Spinal cord (tissue), 10 donors: ENCODE measurements at places on chromosomes 2 and 18. TPM values are rescaled to one million over a fixed set of nuclear protein-coding genes. Genes with fewer than 3 reads are reported as not detected.
A peak's percentile ranks its signal among the peaks of the same experiment; 100 is the strongest.

Gene CHMP1B
- polyA plus RNA-seq, result 29.8 TPM

Gene ALPG
- polyA plus RNA-seq, result 0.13 TPM

Gene ABCB11
- 0.19 TPM for polyA plus RNA-seq

Gene KLHL41
- polyA plus RNA-seq, result 2.5 TPM

Gene DNAJC5G
- polyA plus RNA-seq, result 0.48 TPM

Gene LPIN2
- polyA plus RNA-seq, result 52.5 TPM

Gene TUBA4B
- 0.39 TPM for polyA plus RNA-seq

Gene LDLRAD4
- 26.7 TPM for polyA plus RNA-seq

Gene GULP1
- polyA plus RNA-seq, result 34.4 TPM

DNA sequence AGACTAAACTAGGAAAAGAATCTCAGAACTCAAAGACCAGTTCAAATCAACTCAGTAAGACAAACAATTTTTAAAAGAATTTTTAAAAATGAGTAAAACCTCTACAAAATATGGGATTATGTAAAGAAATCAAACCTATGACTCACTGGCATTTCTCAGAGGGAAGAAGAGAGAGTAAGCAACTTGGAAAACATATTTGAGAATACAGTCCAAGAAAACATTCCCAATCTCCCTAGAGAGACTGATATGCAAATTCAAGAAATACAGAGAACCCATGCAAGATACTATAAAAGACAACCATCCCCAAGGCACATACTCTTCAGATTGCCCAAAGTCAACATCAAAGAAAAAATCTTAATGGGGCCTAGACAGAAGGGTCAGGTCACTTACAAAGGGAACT is 162.7 kb downstream of the WDPCP start:
- DNase-seq, result no peak

- DNase-seq, result no peak
These were observed 18.0 kb downstream of the ANKRD44 start for GRCh38 chr2:197292619-197293018.

DNA sequence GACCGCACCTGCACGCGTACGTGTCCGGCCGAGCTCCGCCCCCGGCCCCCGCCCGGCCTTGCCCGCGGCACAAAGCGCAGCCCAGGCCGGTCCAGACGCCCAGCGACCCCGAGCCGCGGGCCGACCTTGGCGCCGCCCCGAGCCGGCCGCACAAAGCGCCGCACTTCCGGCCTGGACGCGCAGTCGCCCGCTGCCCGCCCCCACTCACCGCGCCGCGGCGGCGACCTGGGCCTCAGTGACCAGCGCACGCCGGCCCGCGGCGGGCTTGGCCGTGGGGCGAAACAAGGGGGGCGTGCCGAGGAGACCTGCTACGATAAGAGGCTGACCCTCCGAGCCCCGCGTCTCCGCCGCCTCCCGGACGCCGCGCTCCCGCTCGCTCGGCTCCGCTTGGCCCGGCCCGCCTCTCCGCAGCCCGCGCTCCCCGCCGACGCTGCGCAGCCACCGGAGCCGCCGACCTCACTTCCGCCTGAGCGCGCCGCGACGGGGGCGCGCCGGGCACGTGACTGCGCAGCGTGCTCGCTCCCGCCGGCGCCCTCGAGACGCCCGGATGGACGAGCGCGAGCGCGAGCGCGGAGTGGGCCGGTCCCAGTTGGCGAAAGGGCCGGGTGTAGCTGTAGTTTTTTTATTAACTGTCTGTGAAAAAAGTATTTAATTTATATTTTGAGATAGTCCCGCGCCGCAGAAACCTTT is at the start of gene FAM168B:
FAM168B (minus strand) TSS at position 455 of the 690 bp plus-strand sequence. CDS start 10,814 bp downstream, outside the sequence.
- peak; percentile 90 for DNase-seq

DNA sequence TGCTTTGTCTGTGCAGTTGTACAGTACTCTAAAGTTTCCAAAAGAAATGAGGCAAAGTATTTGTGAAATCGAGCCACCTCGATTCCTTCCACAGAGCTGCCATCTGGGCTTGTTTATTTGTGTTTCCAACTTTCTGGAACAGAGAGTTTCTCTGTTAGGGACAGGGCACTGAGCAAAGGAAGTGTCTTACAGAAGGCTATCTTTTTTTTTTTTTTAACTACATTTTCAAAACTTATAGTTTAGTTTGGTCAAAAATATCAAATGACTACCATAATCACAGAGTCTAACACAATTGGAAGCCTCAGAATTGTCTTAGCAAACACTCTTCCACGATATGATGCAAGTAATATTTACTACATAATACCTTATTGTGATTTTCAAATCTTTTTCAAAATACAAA is 796 bp downstream of the RFTN2 start:
- peak; percentile 77 for DNase-seq

GRCh38 chr2:168726375-168726774 is 76.1 kb upstream of the NOSTRIN start:
- no peak for DNase-seq

- DNase-seq, result no peak
These were observed 119.5 kb downstream of the NUP35 start for GRCh38 chr2:183243758-183244157.

DNA sequence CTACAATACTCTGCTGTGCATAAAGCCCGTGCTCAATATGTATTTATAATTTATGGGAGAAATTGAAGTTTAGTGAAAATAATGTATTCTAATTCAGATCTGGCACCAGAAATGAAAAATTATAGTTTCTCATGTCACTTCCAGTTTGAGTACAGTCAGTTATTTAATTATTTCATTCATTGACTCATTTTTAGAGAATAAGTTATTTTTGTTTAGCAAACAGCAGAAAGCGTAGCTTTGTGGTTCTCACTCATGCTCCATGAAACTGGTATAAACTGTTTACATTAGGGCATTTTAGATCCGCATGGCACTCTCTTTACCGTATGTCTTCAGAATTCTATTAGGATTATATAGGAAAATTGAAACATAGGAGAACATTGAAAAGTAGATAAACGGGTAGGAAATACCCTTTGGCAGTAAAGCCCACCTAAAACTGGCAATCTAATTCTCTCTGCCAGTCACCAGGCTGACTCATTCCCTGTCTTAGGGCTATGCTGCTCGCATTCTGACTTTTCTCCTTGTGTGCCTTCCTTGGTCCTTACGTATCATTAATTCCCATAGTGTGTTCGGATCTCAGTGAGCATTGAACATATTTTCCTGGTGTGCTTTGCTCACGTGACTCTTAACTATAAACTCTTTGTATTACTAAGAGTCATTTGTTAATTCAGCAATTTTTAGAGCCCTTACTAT is 106.0 kb downstream of the ZNF236 start:
- no peak for DNase-seq

GRCh38 chr2:128623776-128624761 is 305.4 kb upstream of the HS6ST1 start:
- no peak for DNase-seq

GRCh38 chr18:3982541-3982940 is 472.6 kb downstream of the DLGAP1 start:
- no peak for DNase-seq

DNA sequence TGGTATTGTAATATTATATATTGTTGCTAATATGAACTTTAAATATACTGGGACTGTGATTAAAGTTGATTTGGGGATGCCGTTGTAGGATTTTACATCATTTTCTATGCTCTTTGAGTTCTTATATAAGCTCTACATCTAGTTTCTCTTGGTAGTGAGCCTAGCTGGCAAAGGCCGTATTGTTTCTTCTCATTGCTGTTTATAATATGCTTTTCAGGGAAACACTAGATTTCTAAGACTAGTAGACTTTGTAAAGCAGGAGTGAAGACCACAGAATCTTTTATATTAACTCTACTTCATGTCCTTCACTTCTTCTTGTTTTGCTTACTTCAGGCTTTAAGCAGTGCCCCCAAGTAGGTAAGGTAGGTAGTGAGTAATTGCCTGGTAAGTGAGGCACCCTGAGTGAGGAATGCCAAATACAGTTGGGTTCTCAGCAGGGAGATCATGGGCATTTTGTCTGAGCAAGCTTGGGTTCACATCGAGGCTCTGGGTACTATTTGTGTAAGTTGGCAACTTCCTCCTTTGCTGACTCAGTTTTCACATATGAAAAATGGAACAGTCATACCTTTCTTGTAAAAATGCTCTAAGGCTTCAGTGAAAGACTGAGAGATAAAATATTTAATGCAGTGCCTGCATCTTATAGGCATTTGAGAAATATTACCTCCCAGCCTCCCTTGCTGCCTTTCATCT is 96.4 kb downstream of the RNF144A start:
- no peak for DNase-seq

GRCh38 chr2:217162533-217162932 is 302.7 kb upstream of the TNP1 start:
- DNase-seq, result no peak

DNA sequence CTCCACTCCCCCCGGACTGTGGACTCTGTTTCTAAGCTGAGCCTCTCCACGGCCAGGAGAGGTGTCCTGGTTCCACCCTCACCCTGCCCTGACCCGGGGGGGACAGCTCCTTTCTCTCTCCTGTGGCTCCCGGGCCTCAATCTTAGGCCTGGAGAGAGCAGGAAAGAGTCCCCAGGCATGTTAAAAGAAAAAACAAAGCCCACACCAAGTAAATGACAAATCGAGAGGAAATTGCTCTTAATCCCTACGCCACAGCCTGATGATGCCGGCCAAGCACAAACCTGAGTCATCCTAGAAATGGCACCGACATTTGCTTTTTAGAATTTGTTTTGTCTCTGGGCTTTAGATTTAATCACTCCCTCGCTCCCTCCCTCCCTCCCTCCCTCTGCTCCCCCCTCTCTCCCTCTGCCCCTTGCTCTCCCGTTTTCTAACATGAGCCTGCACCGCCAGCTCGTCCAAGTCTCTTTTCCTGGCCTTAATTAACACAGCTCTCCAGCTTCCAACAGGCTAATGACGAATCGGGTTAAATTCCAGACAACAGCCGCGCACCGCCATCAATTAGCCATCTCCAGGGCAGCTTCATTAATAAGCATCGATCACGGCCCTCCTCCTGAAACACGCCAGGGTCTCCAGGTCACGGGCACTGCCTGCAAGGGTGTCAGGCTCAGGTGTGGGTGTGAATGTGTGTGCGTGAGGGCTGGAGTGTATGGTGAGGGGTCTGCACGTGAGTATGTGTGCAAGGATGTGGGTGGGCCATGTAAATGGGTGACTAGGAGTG is 230.8 kb downstream of the CELF4 start:
- no peak for DNase-seq

DNA sequence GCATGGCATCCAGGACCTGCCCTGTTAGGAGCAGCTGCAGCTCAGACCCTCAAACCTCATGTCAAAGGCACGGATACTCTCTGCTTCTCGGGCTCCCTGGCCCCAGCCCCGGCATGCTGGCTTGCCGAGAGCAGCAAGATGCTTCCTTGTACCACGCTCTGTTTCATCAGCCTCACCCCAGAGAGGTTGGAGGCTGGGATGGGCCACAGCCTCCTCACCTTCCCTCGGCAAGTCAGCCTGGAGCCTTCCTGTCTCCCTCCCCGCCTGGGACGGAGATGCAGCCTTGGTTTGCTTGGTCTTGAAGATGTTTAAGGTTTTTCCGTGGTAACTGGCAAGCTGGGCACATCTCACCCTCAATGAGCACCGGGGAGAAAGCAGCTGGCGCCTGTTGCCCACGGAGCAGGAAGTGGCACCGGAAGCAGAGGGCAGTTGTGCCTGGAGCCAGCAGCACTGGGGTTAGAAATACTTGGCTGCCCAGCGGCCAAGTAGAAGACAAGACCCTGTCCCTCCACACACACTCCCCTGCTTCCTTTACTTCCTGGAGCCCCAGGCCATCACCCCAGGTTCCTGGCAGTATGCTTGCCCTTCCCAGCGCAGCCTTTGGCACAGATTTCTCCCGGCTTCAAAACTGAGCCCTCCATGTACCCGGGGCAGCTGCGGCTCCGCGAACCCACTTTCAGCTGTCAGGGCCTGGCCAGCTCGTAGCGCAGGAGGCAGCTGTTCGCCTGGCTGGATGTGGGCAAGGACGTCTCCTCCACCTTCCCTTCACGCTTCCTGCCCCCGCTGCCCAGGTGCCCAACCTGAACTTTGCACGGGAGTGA is 17.4 kb downstream of the FBLN7 start:
- no peak for DNase-seq

GRCh38 chr2:10915236-10915635 is 3.5 kb downstream of the KCNF1 start:
- no peak for DNase-seq

- DNase-seq, result peak; percentile 27
These were observed 32.0 kb downstream of the YPEL5 start for GRCh38 chr2:30178618-30179434.

DNA sequence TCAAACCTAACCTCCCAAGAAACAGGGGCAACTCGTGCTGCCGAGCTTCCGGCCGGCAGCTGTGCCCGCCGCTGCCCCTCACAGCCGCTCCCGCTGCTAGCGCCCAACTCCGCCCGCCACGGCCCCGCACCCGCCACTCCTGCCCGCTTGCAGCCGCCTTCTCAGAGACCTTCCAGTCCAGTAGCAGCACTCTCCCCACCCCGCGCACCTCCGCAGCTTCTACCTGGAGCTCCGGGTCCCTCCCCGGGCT is 722 bp upstream of the C2orf15 start:
- no peak for DNase-seq

- no peak for DNase-seq
These were observed 473.1 kb downstream of the XIRP2 start for GRCh38 chr2:167361426-167361825.

DNA sequence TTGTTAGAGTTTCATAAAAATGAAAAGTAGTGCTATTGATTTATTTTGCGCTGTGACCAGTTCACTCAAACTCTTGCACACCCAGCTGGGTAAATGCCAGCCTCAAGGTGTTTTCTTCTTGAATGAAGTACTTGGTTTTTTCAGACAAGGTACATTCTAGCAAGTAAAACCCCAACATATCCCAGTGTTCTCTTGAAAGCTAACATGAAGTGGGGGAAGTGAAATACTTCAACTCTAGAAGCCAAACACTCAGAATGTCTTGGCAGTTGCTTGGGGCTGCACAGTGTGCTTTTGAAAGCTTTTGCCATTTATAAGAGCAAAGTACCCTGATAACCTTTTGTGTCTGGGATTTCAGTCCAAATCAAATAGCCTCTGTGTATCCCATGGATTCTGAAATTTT is 13.4 kb downstream of the NPAS2 start:
- no peak for DNase-seq

DNA sequence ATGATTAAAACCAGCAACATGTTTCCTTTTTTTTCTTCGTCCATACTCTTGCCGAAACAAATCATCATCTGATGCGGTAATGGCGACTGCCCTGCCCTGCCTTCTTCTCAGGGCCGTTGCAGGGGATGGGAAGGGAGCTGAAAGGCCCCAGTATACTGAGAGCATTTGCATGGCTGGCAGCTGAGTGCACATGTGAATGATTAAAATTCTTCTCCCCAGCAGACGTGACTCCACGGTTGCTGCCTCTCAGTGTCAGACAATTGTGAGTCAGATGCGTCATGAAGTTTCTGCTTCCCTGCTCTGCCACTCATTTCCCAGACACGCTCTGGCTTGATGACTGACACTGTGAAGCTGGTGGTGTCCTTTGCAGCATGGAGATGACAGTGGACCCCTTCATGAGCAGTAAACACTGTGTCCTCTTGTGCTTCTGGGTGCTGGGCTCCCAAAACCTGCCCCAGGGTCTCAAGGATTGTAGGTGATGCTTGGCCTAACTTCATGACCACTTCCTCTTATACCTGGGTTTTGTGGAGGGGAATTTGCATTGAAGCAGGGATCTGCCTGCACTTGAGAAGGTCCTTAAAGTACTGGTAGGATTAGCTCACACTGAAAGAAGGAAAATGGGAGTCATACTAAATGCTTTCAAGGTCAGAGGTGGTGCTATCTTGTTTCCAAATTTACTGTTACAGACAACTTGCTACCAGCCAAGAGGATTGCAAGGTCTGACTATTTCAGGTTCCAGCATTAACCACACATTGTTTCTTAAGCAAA is 222.5 kb upstream of the COPS8 start:
- DNase-seq, result no peak

GRCh38 chr2:187435756-187436155 is 12.3 kb downstream of the CALCRL start:
- no peak for DNase-seq
